HT1080 (cell line): ENCODE measurements at places on chromosomes 12 and 14. TPM values are rescaled to one million over a fixed set of nuclear protein-coding genes. Genes with fewer than 3 reads are reported as not detected.

FOXN4 gene
- total RNA-seq: not detected in 2 replicates

ATL1 gene
- total RNA-seq: 0.48 and 0.70 TPM in 2 replicates

NFATC4 gene
- total RNA-seq: 0.32 TPM in 1 of 2 replicates, not detected in the other

CTSG gene
- not detected in 2 replicates for total RNA-seq

ANAPC5 gene
- total RNA-seq: 169 and 192 TPM in 2 replicates

OR11H6 gene
- total RNA-seq: not detected in 2 replicates

AICDA gene
- not detected in 2 replicates for total RNA-seq

SLC25A47 gene
- 0.37 TPM in 1 of 2 replicates, not detected in the other for total RNA-seq

GUCY2C gene
- total RNA-seq: 0.17 TPM in 1 of 2 replicates, not detected in the other

HSPB8 gene
- 8.7 TPM in 2 replicates for total RNA-seq

RAB35 gene
- 53.9 and 79.2 TPM in 2 replicates for total RNA-seq

P3H3 gene
- 31.5 and 31.7 TPM in 2 replicates for total RNA-seq

BDKRB1 gene
- 0.43 TPM in 1 of 2 replicates, not detected in the other for total RNA-seq
